ENCODE measurements at places on chromosomes 7 and 10.

GRCh38 chr10:78312197-78313047, 278.8 kb downstream of the RPS24 start:
- no peak for DNase-seq

DNA sequence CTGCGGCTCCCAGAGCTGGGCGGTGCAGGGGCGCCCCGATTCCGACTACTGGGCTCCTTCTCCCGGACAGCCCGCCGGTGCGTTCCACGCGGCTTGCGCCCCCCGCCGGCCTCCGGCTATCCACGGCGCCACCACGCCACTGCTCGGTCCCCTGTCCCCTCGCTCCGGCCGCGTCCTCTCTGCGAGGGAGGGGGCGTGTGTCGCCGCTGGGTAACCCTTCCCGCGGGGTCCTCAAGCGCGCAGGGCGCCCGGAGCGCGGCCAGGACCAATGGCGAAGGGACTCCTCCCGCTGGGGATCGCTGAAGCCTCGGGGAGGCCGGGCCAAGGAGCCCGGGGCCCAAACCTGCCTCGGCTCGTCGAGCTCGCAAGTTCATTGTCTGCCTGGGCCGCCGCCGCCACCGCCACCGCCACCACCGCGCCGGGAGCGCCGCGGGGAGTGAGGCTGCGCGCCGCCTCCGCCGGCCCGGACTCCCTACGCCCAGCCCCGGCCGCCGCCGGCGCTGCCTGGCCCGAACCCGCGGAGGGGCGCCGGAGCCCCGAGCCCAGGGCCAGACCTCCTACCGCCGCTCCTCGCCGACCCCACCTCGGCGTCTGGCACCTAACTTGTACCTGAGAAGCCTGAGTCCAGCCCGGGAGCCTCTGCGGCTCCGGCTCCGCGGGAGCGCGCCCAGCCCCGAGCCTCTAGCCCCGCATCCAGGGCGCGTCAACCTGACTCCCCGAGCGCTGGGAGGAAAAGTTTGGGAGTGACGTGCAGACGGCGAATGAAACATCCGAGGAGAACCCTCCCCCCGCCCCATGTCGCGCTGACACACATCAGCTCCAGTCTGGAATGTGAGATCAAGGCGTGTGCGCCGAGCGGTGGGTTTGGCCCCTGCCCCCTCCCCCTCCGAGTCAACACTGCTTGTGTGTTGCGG, at the start of gene CHST15:
TSS of gene CHST15 (minus strand) at position 739 of the 914 bp plus-strand sequence. CDS start 47,386 bp downstream, outside the sequence.
- no peak for DNase-seq

DNA sequence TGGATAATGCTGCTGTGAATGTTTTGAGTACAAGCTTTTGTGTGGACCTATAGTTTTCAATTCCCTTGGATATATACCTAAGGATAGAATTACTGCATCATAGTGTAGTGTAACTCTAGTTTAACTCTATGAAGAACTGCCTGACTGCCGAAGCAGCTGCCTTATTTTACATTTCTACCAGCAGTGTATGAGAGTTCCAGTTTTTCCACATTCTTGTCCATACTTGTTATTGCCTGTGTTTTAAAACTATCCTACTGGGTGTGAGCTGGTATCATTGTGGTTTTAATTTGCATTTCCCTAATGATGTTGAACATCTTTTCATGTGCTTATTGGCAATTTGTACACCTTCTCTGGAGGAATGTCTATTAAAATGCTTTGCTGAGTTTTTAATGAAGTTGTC, 15.7 kb downstream of the SEPTIN7 start:
- no peak for DNase-seq

DNA sequence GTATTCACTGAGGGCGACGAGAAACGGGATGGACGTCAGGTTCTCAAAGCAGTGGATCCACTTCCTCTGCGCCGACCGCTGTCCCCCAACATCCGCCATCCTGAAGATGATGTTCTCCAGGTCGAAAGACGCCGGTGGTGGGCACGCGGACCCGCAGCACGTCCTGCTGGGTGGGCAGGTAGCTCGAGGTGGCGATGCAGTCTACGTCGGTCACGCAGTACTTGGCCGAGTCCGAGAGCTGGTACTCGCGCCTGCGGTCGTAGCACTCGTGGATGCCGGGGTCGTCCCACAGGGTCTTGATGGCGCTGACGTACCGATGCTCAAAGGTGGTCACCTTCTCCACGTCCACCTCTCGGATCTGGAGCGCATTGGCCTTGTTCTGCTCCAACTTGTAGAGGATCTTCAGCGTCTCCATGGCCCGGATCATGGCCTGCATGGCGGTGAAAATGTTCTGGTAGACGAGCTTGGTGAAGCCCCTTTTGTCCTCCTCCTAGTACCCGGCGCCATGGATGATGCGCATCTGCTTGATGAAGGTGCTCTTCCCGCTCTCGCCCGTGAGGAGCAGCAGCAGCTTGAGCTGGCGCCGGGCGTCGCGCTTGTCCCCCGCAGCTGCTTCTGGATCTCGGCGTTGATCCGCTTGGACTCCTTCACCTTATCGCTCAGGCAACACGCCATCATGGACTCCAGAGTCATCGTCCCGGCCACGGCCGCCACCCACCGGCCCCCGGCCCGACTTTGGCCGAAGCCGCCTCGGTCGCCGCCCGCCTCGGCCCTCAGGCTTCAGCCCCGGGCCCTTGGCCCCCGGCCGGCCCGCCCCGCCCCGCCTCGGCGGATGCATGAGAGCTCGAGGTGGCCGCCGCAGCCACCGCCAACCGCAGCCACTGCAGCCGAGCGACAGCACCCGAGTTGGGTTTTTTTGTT, 122.9 kb upstream of the KCTD7 start:
- DNase-seq = no peak

- DNase-seq = no peak
These were observed 61.0 kb downstream of the CAMK2B start for GRCh38 chr7:44264221-44264931.

- DNase-seq = no peak
These were observed 75.6 kb downstream of the CTBP2 start for GRCh38 chr10:125084614-125085257.

DNA sequence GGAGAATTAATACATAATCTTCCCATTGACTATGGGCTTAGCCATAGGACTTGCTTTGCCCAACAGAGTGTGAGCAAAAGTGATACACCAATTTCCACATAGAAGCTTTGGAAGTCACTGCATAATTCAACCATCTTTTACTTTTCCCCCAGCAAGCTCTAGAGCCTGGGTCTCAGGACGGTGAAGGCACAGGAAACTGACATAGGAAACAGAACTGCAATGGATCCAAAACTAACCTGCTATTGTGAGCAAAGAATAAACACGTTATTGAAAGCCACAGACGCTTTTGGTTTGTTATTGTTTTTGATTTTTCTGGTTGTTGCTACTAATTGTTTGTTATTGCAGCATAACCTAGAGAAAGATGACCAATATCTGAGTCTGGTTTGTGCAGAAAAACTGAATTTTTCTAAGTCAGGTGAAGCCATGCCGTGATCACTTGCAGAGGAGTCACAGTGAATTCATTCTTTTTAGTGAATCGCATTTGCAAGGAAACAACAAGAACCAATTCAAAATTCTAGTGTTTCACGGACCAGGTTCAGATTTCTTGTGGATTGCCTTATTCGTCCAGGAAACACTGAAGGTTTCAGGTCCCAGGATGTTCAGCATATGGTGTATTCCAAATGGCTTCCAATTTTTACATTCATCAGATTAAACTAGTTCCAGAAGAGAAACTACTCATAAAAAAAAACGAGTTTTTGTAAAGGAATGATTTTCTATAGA, 52.8 kb downstream of the CUBN start:
- no peak for DNase-seq

DNA sequence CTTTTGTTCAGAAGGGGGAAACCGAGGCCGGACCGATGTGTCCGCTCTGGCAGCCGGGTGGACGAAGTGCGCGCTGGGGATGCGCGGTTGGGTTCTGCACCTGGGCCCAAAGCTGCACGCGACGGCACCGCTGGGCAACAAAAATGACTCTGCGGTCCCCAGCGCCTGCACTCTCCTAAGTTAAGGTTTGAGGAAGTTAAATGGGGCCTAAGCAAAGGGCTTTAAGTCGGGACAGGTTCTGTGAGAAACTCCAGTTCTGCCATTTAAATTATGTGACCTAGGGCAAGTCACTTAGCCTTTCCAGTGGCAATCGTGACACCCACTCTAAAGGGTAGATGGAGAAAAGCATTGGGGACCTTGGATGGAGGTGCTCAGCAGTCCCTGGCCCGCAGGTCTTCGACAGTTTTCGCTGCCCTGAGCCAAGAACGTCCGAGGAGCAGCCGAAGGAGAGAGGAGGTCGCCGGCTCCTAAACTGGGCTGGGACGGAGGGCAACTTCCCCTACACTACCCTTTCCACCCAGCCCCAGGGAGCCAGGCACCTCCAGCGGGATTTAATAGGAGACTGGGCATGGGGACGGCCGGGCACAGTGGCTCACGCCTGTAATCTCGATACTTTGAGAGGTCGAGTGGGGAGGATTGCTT, 534 bp upstream of the ACBD5 start:
- peak; percentile 32 for DNase-seq

DNA sequence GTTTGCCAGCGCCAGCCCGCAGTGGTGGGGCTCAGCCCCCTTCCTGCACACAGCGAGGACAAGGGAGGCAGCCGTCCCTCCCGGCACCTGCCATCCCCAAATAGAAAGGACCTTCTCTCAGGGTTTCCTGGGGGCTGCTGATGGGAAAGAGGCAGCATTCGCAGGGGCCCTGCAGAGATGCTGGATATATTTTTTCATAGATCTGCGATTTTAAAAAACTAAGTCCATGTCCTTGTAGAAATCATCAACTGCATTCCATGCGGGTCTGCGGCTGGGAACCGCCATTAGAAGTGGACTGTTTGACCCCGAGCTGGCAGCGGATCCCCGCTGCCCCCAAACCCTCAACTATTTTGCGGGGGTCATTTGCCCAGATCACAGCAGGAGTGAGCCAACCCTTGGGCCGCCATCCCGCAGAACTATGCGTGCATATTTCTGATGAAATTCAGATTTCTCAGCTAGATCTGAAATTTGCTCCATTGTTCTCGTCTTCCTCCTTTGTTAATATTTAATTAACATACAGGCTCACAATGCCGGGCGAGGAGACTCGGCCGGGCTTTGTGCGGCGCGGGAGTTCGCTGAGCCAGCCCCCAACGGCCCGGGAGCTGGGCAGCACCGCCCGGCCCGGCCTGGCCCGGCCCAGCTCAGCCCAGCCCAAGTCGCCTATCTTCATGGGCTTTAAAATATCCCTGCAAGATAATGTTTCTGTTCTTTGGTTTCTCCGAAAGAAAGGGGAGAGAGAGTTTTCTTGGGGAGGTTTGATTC, 2.0 kb downstream of the EN2 start:
- no peak for DNase-seq

DNA sequence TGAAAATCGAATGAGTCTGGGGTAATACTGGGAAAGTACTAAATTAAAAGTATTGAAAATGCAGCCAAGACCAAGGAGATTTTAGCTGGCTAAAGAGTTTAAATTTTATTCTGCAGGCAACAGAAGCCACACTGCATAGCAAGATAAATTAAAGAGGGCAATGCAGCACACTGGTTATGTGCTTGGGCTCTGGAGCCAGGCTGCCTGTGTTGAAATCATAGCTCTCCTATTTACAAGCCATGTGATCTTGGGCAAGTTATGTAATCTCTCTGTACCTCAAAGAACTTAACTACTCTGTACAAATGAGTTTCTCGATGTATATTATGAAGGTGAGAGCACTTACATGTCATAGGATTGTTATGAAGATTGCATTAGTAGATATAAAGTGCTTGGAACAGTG, 9.9 kb downstream of the SLC25A13 start:
- DNase-seq = no peak

DNA sequence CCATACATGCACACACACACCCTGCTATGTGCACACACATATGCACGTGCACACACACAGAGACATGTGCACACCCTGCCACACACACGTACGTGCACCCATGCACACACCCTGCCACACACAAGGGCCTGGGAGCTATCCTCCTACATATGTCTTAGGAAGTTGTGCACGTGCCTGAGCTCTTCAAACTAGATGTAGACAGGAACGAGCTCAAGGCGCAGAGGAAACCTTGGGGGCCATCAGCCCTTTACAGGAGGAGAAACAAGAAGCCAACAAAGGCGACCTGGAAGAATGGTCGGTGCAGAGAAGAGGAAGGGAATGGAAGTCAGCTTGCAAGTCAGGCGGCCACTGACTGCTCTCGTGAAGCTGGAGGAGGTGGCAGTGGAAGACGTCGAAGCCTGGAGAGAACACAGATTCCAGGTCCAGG, 58.7 kb downstream of the AOC1 start:
- no peak for DNase-seq

- DNase-seq = no peak
These were observed 57.8 kb upstream of the SDK1 start for GRCh38 chr7:3243256-3243655.

- DNase-seq = no peak
These were observed 409.1 kb downstream of the SDK1 start for GRCh38 chr7:3710122-3710521.

DNA sequence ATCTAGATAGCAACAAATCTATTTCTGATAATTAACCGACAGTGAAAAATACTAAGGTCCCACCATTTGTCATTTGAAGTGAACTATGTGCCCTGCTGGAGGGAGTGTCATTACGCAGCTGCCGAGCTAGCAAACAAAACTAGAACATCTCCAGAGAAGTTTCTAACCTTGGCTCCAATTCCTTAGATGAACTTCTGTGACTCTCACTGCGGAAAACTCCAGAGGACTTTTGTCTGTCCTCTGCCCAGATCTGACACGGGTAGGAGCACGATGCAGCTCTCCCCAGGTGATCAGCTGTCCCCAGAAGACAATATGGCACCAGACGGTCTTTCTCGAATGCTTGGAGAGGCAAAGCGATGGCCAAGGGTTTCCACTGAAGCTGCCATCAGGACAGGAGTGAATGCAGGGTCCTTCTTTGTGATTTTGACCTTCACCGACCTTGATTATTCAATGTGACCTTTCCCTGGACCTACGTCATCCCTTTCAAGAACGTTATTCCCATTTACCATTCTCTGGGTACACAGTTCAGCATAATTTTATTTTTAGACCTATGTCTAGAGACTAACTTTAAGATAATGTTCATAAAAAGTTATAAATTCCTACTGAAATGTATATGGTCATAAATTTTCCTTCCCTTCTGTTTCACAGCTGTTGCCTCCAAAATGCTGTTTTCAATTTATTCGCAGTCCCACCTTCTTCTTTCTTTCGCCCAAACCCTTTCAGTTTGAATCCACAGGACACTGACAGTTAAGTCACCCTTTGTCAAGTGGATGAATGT, 116.7 kb upstream of the C7orf33 start:
- no peak for DNase-seq

DNA sequence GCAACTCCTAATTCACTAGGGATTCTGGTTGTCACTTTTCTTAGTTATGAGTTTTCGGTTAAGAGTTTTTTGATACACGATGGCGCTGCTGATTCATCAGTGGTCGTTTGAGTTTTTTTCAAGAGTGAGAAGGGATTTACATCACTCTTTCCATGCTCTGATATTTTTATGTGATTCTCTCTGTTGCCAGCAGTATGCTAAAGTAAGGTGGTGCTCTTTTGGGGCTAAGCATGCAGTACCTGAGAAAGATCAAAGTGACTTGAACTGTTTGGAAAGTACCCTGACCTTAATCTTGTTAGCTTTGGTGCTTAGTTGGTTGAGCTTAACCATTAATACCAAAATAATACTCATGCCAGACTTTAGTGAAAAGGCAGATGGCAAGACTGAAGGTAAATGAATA, 28.1 kb downstream of the STAMBPL1 start:
- DNase-seq = no peak

GRCh38 chr7:79778786-79779770, 325.6 kb upstream of the MAGI2 start:
- no peak for DNase-seq

- no peak for DNase-seq
These were observed 196.2 kb upstream of the SMIM30 start for GRCh38 chr7:113314594-113314993.
